ENCODE measurements at places on chromosomes 7 and 10.
A peak's percentile ranks its signal among the peaks of the same experiment; 100 is the strongest.

DNA sequence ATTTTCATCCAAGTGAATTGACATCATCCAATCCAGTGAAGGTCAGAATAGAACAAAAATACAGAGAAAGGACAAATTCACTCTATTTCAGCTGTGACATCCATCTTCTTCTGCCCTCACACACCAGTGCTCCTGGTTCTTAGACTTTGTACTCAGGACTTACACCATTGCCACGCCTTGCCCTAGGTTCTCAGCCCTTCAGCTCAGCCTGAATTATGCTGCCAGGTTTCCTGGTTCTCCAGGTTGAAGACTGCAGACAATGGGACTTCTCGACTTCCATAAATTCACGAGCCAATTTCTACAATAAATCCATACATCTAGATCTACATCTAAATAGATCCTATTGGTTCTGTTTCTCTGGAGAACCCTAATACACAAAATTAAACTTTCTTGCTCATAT, 181.2 kb upstream of the KCND2 start:
- H3K36me3 ChIP-seq: no peaks in the 10 kb centered on the region
- DNase-seq: no peak
- H3K27ac ChIP-seq: no peak overlapping the region
- H3K4me3 ChIP-seq: no peak overlapping the region
- H3K4me1 ChIP-seq: no peaks in the 10 kb centered on the region

DNA sequence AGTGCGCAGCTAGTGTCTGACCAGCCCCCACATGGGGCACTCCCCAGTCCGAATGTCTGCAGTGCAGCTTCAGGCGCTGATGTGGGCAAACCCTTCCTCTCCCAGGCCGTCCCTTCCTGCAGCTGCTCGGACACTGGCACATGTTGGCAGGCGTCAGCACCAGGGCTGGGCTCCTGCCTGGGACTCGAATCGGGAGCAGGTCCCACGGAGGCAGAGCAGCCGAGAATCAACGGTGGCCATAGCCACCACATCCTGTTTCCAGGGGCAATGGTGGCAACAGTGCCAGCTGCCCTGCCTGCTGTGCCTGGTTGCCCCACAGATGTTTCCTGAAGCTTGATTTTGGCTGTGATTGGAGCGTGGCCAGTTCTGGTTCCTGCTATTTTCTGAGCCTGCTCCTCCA, 65.8 kb downstream of the MGMT start:
- H3K27me3 ChIP-seq: no peaks in the 10 kb centered on the region
- no peak overlapping the region for H3K27ac ChIP-seq
- no peak overlapping the region for H3K4me3 ChIP-seq

GRCh38 chr10:54009672-54010071, 791.4 kb downstream of the PCDH15 start:
- DNase-seq: no peak
- H3K4me3 ChIP-seq: no peak overlapping the region
- no peaks in the 10 kb centered on the region for H3K27me3 ChIP-seq
- H3K4me1 ChIP-seq: no peaks in the 10 kb centered on the region
- no peak overlapping the region for H3K27ac ChIP-seq
- H3K36me3 ChIP-seq: no peaks in the 10 kb centered on the region

GRCh38 chr7:79770063-79770462, 316.6 kb upstream of the MAGI2 start:
- no peaks in the 10 kb centered on the region for H3K36me3 ChIP-seq
- H3K4me1 ChIP-seq: no peaks in the 10 kb centered on the region
- no peak overlapping the region for H3K4me3 ChIP-seq
- peak; percentile 14 for DNase-seq
- H3K27me3 ChIP-seq: no peaks in the 10 kb centered on the region

GRCh38 chr10:111747751-111748150, 435.8 kb downstream of the GPAM start:
- no peak overlapping the region for H3K4me3 ChIP-seq
- DNase-seq: no peak

- no peak overlapping the region for H3K27ac ChIP-seq
- no peak overlapping the region for H3K4me3 ChIP-seq
- peaks cover 8% of the 10 kb centered on the region for H3K4me1 ChIP-seq
- no peaks in the 10 kb centered on the region for H3K36me3 ChIP-seq
These were observed 181.8 kb upstream of the MBL2 start for GRCh38 chr10:52954407-52954806.

GRCh38 chr10:46091080-46091827, 45.2 kb upstream of the MSMB start:
- no peaks in the 10 kb centered on the region for H3K4me1 ChIP-seq
- H3K36me3 ChIP-seq: no peaks in the 10 kb centered on the region
- H3K4me3 ChIP-seq: no peak overlapping the region
- H3K27me3 ChIP-seq: no peaks in the 10 kb centered on the region

GRCh38 chr10:103333934-103334520, 16.9 kb downstream of the PCGF6 start:
- no peak overlapping the region for H3K27ac ChIP-seq
- H3K4me1 ChIP-seq: no peaks in the 10 kb centered on the region
- no peak overlapping the region for H3K4me3 ChIP-seq
- no peaks in the 10 kb centered on the region for H3K27me3 ChIP-seq
- H3K36me3 ChIP-seq: peaks cover 16% of the 10 kb centered on the region

DNA sequence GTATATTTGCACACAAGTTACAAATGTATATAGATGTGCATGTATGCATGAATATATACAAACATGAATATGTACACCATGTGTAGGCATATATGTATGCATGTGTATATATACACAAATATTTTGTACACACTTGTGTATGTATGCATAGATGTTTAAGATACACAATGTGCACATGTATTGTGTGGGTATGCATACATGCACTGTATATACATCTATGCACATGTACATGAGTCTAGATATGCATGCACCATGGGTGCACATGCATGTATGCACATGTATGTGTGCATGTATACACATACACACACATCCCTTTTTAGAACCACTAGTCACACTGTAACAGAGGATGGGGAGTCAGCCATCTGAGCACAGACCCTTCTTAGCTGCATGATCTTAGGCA, 249.4 kb downstream of the COBL start:
- H3K27ac ChIP-seq: no peak overlapping the region
- no peak overlapping the region for H3K4me3 ChIP-seq
- DNase-seq: no peak
- no peaks in the 10 kb centered on the region for H3K27me3 ChIP-seq

GRCh38 chr10:125265579-125265955, 105.2 kb upstream of the CTBP2 start:
- no peaks in the 10 kb centered on the region for H3K4me1 ChIP-seq
- no peak overlapping the region for H3K27ac ChIP-seq
- no peak for DNase-seq
- no peak overlapping the region for H3K4me3 ChIP-seq
- no peaks in the 10 kb centered on the region for H3K36me3 ChIP-seq

DNA sequence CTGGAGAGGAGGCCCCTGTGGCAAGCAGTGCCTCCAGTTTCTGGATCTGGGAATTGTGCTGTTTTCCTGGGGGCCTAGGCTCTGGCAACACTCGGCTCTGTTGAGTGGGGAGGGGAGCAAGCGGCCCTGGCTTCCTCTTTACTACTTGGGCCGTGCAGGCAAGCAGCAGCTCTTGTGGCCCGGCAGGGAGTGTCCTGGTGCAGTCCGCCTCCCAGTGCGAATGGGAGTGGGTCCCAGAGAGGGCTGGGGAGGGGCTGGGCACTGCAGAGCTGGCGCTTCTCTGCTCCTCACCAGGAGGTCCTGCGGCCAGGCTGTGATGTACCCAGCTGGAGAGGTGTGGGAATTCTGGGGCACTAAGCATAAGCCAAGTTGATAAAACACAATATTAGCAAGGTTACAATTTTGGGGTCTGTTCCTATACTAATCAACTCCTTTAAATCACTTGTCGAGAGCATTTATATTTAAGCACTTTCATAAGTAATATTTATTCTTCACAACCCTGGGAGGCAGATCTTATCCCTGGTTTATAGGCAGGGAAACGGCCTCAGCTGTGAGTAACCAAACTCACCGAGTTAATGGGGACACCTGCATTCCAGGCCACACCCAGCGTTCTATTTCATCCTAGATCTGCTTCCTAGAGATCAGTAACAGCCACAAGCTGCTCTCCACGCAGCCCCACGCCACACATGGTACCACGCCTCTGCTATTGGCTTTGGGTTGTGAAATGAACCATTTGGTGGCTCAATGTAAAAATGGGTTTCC, 183.4 kb upstream of the PLXNA4 start:
- H3K27ac ChIP-seq: no peak overlapping the region
- no peaks in the 10 kb centered on the region for H3K27me3 ChIP-seq
- no peaks in the 10 kb centered on the region for H3K36me3 ChIP-seq
- DNase-seq: no peak
- H3K4me3 ChIP-seq: no peak overlapping the region

GRCh38 chr7:127905491-127906330, 125.5 kb downstream of the LRRC4 start:
- no peaks in the 10 kb centered on the region for H3K27me3 ChIP-seq
- no peak overlapping the region for H3K4me3 ChIP-seq
- H3K4me1 ChIP-seq: peaks cover 69% of the 10 kb centered on the region
- no peak for DNase-seq
- no peaks in the 10 kb centered on the region for H3K36me3 ChIP-seq
- no peak overlapping the region for H3K27ac ChIP-seq

- no peak for DNase-seq
- no peak overlapping the region for H3K4me3 ChIP-seq
- no peaks in the 10 kb centered on the region for H3K36me3 ChIP-seq
- no peak overlapping the region for H3K27ac ChIP-seq
These were observed 233.7 kb downstream of the PTEN start for GRCh38 chr10:88097092-88097516.

DNA sequence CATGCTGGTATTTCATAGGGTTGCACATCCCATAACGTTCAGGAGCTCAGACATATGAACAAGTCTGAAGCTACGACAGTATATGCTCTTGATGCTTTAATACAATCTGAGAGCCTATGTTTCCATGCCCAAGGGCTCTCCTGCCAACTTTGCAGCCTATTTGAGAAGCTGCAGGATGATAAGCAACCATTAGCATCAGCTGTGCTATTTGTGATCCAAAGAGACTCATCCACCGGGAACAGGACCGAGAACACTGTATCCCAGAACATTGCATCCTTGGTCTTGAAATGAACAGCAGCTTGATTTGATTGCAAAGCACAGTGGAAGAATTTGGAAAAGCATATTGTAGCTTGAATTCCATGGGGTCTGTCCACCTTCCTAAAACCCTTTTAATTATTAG, 156.2 kb upstream of the PTER start:
- no peak overlapping the region for H3K27ac ChIP-seq
- DNase-seq: no peak
- no peak overlapping the region for H3K4me3 ChIP-seq

- no peak overlapping the region for H3K27ac ChIP-seq
- DNase-seq: no peak
- no peaks in the 10 kb centered on the region for H3K4me1 ChIP-seq
These were observed 35.5 kb downstream of the LYZL2 start for GRCh38 chr10:30594077-30594476.

GRCh38 chr10:47092376-47092775, 181.1 kb downstream of the PTPN20 start:
- H3K27me3 ChIP-seq: no peaks in the 10 kb centered on the region
- no peak for DNase-seq
- no peaks in the 10 kb centered on the region for H3K36me3 ChIP-seq
- no peak overlapping the region for H3K4me3 ChIP-seq
- no peak overlapping the region for H3K27ac ChIP-seq
- H3K4me1 ChIP-seq: no peaks in the 10 kb centered on the region

DNA sequence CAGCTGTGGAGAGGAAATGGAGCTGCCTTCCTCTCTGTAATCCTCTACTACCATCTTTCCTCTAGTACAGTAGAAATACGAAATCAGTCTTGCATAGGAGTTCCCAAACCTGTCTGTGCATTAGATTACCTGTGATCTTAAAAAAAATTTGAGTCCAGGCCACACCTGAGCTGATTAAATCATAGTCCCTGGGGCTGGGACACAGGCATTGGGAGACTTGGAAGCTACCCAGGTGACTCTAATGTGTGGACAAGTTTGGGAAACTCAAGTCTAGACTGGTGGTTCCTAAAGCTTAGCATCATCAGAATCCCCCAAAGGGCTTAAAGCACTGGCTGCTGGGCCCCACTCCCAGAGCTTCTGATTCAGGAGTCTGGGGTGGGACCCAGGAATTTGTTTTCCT, 152.7 kb upstream of the GLI3 start:
- H3K4me1 ChIP-seq: no peaks in the 10 kb centered on the region
- H3K27ac ChIP-seq: no peak overlapping the region
- no peaks in the 10 kb centered on the region for H3K36me3 ChIP-seq
- no peak overlapping the region for H3K4me3 ChIP-seq

GRCh38 chr10:11796474-11796873, 26.7 kb upstream of the PROSER2 start:
- H3K4me3 ChIP-seq: no peak overlapping the region
- H3K4me1 ChIP-seq: no peaks in the 10 kb centered on the region
- H3K27me3 ChIP-seq: no peaks in the 10 kb centered on the region
- H3K27ac ChIP-seq: no peak overlapping the region

- no peak overlapping the region for H3K27ac ChIP-seq
- DNase-seq: no peak
- no peak overlapping the region for H3K4me3 ChIP-seq
- H3K36me3 ChIP-seq: no peaks in the 10 kb centered on the region
- H3K27me3 ChIP-seq: peaks cover 41% of the 10 kb centered on the region
These were observed 14.1 kb upstream of the CXCL12 start for GRCh38 chr10:44398747-44399658.

- H3K27me3 ChIP-seq: no peaks in the 10 kb centered on the region
- H3K27ac ChIP-seq: no peak overlapping the region
- DNase-seq: no peak
These were observed 16.7 kb downstream of the PPP1R3C start for GRCh38 chr10:91616137-91616536.

DNA sequence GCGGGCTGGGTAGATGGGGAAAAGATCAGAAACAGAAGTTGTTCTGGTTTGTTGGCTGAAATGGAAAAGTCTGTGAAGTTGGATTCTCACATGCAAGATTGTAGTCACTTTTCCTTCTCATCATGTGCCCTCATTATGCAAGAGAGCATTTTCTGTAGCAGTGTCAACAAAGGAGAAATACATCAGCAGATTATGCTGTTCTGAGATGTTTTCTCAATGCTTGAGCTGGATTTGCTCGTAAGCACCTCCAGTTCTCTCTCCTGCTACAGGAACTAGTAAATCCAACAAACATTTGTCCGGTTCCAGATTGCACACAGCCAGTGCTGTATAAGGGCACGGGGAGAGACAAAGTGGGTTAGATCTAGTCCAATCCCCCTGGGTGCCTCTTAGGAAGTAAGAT, 90.0 kb downstream of the GATA3 start:
- H3K4me1 ChIP-seq: no peaks in the 10 kb centered on the region
- no peak for DNase-seq
- no peak overlapping the region for H3K4me3 ChIP-seq
- no peaks in the 10 kb centered on the region for H3K36me3 ChIP-seq
- H3K27me3 ChIP-seq: no peaks in the 10 kb centered on the region
- H3K27ac ChIP-seq: no peak overlapping the region

- H3K4me3 ChIP-seq: no peak overlapping the region
- H3K36me3 ChIP-seq: no peaks in the 10 kb centered on the region
- DNase-seq: no peak
- H3K4me1 ChIP-seq: no peaks in the 10 kb centered on the region
- no peaks in the 10 kb centered on the region for H3K27me3 ChIP-seq
- no peak overlapping the region for H3K27ac ChIP-seq
These were observed 172.2 kb downstream of the C7orf25 start for GRCh38 chr7:42739638-42740037.

All from stomach (tissue), 19 donors.